Activated CD4-positive, alpha-beta T cell treated with anti-CD3 and anti-CD28 coated beads, Interleukin-2, amount 50 U/mL, for 4 hours (primary cell): ENCODE measurements at places on chromosomes 1 and 21.

GRCh38 chr21:19853709-19854575 lies 1144.3 kb upstream of the NCAM2 start:
- DNase-seq: no peak

DNA sequence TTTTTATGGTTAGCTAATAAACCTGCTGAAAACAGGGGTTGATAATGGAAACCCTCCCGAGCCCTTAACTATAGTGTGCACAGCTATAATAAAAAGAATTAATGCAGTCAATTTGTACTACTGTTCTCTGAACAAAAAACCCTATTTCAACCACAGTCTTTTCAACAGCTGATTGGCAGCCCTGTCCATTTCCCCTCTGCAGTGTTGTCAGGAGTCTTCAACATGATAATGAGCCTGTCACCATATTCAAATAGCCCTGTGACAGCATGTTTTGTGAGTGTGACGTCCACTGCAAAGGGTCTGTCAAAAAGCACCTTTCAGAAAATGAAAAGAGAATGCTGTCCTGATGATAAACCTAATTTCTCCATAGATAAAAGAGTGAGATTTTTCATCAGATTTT lies 92.7 kb downstream of the ESRRG start:
- DNase-seq: no peak

GRCh38 chr21:28427394-28428022 lies 565.2 kb downstream of the LTN1 start:
- DNase-seq: no peak

GRCh38 chr1:52559875-52560274 lies 7.0 kb upstream of the TUT4 start:
- DNase-seq: no peak

DNA sequence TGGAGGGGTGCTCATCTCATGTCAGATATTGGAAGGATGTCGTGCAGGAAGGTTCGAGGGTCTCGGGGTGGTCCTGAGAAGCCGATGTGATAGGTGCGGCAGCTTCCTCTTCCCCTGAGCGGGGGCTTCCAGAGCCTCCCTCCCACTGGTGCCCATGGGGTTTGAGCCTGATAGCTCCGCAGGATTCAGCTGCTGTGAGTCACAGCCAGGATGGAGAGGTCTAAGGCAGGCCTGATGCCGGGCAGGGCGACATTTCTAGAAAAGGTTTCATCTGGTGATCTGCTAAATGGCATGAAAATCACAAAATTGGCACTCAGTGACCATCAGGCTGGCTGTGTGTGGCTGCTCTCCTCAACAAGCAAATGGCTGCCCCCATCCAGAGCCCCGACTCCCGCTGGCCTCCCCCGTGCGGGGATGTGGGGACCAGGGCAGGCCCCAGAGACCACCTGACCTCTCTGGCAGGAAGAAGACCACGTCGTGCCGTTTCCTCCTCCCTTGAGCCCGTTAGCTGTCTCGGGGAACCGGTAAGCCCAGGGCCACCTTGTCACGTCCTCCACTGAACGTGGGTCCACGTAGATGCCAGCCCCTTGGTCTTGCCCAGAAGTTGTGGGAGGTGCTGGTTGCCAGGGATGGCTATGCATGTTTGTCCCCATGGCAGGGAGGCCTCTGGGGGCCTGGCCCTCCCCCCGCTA lies 66.1 kb downstream of the SKI start:
- DNase-seq: no peak

DNA sequence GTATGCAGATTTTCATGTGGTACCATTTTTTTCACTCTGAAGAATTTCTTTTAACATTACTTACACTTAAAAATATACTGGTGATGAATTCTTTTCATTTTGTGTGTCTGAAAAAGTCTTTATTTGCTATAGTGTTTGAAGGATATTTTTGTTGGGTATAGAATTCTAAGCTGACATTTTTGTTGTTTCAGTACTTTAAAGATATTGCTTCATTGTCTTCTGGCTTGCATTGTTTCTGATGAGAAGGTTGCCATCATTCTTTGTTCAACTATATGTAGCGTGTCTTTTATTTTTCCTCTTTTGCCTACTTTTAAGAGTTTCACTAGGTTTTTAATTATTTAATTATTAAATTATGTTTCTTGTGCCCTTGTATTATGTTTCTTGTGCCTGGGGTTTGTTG lies 8.0 kb downstream of the HS2ST1 start:
- DNase-seq: no peak

GRCh38 chr21:21177353-21177986 lies 179.3 kb downstream of the NCAM2 start:
- no peak for DNase-seq

DNA sequence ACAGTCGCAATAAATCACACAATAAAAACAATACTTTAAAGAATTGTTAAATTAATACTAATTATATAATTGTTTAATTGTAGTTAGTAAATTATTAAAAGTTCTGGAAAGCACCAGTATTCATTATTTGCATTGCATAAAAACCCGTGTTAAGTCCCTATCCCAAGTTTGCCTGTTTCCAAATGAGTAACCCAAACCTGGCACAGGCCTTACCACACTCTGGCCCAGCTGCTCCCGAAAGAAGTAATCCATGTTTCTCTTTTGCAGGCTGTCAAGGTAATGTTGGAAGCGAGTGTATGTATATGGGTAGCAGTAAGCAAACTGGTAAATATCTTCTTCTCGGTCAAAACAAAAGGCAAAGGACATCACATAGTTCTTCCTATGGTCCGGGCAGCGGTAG lies 268.7 kb upstream of the BEND5 start:
- DNase-seq: no peak

GRCh38 chr1:29758781-29759499 lies 522.6 kb downstream of the PTPRU start:
- DNase-seq: no peak

DNA sequence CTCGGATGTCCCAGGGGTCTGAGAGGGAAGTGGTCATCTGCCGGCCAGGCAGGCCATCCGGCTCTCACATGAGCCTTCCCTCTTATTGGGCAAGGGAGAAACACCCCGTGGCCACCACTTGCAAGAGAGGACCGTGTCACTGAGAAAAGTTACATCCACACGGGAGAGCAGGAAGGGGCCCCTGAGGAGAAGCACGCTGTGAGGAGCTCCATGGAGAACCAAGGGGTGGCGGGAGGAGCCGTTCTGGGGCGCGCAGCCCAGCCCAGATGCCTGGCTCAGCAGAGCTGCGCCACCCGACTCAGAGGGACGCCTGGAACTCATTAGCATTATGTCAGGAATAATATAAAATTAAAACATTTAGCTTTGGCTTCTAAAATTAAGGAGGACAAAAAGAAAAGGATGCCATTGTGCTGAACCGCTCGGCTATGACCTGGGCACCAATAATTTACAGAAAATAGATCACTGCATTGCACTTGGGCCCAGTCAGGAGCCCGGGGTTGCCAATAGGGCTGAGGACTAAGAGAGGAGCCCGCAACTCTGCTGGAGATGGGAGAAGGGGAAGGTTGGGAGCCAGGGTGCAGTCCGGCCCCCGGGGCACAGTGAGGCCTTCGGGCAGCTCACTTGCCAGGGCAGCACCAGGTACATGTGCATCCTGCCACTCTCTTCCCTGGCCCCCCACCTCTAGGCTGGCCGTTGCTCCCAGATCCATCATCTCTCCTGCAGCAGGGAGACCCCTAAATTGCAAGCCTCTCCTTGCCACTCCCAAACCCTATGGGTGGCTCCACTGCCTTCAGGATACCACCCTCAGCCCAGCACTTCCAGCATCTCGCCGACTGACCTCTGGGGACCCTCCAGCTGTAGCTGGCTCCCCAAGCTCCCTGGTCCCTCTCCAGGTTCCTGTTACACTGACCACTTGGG lies 84.8 kb downstream of the DMRTB1 start:
- no peak for DNase-seq

GRCh38 chr1:179303200-179303785 lies 9.7 kb downstream of the SOAT1 start:
- DNase-seq: no peak

GRCh38 chr1:113320272-113320671 lies 70.0 kb upstream of the MAGI3 start:
- DNase-seq: no peak

GRCh38 chr1:201460814-201461644 lies 8.0 kb downstream of the PHLDA3 start:
- DNase-seq: no peak

GRCh38 chr1:69638673-69639072 lies 71.0 kb downstream of the LRRC7 start:
- no peak for DNase-seq

- DNase-seq: no peak
Observed at GRCh38 chr1:199205740-199206441, 567.1 kb downstream of the PTPRC start.

DNA sequence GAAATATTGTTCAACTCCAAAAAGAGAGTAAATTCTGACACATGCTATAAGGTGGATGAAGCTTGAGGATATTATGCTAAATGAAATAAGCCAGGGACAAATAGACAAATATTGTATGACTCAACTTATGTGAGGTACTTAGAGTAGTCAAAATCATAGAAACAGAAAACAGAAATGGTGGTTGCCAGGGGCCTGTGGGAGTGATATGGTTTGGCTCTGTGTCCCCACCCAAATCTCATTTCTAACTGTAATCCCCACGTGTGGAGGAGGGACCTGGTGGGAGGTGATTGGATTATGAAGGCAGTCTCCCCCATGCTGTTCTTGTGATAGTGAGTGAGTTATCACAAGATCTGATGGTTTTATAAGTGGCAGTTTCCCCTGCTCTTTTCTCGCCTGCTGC lies 24.7 kb upstream of the DISP1 start:
- no peak for DNase-seq

GRCh38 chr1:5973771-5974170 lies 18.5 kb downstream of the NPHP4 start:
- no peak for DNase-seq

DNA sequence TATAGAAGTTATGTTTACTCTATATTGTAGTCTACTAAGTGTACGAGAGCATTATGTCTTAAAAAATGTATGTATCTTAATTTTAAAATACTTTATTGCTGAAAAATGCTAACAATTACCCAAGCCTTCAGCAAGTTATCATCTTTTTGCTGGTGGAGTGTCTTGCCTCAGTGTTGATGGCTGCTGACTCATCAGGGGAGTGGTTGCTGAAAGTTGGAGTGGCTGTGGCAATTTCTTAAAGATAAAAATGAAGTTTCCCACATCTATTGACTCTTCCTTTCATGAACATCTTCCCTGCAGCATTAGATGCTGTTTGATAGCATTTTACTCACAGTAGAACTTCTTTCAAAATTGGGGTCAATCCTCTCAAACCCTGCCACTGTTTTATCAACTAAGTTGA lies 95.8 kb downstream of the CDC7 start:
- no peak for DNase-seq

GRCh38 chr1:11714831-11715575 lies 20.9 kb upstream of the AGTRAP start:
- no peak for DNase-seq

DNA sequence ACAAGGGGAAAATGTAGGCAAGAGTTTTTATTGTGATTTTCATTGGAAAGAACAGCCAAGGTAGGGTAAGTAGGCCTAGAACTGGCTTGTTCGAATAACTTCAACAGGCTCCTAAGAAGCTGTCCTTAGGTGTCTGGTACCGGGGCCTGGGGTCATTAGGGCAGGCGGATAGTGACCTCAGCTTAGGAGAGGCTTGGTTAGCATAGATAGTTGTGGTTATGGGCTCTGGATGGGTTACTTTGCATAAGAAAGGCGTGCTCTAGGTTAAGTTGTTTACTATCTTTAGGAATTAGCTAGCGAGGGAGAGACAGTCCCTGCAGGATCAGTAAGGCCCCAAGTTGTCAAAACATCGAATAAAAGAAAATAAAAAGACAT lies 20.7 kb upstream of the HPCAL4 start:
- DNase-seq: no peak

- no peak for DNase-seq
Observed at GRCh38 chr1:168261390-168261789, 19.3 kb upstream of the TBX19 start.

GRCh38 chr21:25494804-25495203 lies 112.5 kb downstream of the MRPL39 start:
- DNase-seq: no peak

- peak; percentile 49 for DNase-seq
Observed at GRCh38 chr1:17119076-17119772, at the start of gene PADI2. Gene PADI2, minus strand, starts transcription at chr1:17119451. Its CDS starts 80 bp downstream, at chr1:17119371.

- DNase-seq: no peak
Observed at GRCh38 chr1:89761901-89762300, 58.9 kb upstream of the LRRC8D start.

- no peak for DNase-seq
Observed at GRCh38 chr1:155202731-155203515, 4.8 kb downstream of the THBS3 start.

GRCh38 chr1:56359056-56359455 lies 220.3 kb downstream of the PLPP3 start:
- no peak for DNase-seq

DNA sequence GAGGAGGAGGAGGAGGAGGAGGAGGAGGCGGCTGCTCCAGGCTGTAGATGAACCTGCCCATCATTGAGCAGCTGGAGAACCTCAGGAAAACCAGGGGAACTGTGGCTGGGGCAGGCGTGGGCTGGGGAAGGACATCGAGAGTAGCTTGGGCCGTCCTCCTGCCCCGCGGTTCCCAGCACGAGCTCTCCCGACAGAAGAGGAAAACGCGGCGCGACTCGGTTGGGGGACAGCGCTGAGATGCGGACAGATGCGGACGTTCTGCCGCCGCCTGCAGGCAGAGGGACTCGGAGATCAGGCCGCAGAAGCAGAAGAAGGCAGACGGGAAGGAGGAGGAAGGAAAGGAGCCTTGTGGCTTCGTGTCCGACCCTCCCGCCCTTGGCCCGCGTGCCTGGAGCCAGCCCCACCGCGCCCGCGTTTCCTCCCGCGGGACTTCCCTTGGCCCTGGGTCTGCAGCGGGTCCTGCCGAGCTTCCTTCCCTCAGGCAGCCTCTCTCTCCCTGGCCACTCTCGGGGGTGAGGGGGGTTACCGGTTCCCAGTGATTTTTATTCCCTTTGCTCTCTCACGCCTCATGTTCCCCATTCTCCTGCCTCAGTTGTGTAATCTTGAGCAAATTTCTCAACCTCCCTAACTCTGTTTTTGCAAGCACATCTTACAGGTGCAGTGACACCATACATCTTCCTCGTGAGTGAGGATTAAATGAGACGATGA lies 1.7 kb upstream of the TNFRSF9 start:
- peak; percentile 29 for DNase-seq

DNA sequence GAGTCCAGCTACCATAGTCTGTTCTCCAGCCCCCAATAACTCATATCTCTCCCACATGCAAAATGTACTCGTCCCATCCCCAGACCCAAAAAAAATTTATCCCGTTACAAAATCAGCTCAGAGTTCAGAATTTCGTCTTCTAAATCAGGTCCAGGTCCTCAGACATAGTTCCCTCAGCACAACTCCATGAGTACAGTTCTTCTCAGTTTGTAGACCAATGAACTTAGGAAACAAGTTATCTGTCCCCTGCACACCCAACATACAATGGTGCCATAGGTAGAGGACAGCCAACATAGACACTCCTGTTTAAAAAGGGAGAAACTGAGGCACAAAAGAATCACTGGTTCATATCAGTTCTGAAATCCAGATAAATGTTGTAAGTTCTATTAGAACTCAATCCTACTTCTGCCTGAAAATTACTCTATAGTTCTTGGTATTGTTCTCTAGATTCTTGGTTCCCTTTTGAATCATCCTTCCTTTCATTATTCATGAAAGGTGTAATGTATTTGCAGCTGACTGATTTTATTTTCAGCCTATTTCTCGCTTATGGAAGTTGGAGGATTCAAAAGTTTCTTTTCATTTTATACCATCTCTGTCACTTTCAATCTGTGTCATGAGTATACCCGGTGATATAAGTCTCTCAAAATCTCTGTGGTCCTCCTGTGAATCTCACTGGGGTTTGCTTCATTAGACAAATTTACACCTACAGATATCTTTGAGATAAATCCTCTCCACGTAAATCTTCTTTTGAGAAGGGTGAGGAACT lies 75.8 kb upstream of the TSPAN2 start:
- no peak for DNase-seq

- DNase-seq: no peak
Observed at GRCh38 chr1:204780630-204781029, 90.0 kb upstream of the NFASC start.
